ENCODE measurements at places on chromosomes 5 and 9.

DNA sequence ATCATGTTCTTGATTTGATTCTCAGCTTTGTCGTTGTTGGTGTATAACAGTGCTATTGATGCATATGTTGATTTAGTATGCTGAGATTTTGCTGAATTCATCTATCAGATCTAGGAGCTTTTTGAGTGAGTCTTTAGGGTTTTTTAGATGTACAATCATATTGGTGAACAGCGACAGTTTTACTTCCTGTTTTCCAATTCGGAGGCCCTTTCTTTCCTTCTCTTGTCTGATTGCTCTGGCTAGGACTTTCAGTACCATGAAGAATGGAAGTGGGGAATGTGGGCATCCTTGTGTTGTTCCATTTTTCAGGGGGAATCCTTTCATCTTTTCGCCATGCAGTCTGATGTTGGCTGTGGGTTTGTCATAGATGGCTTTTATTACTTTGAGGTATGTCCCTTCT, 100.4 kb downstream of the SGCD start:
- DNase-seq: no peak

GRCh38 chr5:134524826-134525682, at the start of gene JADE2:
Gene JADE2 (plus strand): TSS chr5:134525670. CDS start chr5:134535858, 10,188 bp downstream.
- DNase-seq: no peak

DNA sequence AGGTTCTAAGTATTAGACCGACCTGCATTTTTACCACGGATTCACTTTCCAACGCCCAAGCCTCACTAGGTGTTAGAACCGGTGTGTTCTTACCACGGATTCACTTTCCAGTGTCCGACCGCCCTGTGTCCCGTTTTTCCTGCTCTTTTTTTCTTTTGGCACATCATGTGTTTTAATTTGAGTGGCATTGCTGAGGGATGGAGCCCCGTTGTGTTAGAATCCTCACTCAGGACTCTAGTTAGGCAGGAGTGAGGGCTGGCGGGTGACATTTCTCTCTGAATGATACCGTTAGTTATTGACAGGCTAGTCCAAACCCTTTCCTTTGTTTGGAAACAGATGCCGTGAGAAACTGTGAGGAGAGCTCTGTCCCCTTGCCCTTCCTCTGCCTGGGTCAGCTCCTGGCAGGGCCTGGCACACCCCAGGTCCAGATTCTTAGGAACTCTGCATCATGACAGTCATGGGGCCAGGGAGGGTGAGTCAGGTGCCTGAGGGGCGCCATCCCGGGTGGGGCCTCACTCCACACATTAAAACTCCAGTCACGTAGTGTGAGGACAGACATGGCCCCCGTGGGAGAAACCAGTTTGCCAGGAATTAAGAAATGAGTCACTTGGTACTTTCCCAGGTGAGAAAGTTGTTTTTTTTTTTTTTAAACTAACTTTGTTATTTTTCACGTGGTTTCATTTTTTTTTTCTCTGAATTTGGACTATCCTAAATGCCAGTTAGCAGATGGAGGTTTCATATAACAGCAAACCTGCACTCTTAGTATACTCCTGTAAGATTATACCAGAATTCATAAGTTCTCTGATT, 15.8 kb downstream of the EXOC3 start:
- peak; percentile 70 for DNase-seq

DNA sequence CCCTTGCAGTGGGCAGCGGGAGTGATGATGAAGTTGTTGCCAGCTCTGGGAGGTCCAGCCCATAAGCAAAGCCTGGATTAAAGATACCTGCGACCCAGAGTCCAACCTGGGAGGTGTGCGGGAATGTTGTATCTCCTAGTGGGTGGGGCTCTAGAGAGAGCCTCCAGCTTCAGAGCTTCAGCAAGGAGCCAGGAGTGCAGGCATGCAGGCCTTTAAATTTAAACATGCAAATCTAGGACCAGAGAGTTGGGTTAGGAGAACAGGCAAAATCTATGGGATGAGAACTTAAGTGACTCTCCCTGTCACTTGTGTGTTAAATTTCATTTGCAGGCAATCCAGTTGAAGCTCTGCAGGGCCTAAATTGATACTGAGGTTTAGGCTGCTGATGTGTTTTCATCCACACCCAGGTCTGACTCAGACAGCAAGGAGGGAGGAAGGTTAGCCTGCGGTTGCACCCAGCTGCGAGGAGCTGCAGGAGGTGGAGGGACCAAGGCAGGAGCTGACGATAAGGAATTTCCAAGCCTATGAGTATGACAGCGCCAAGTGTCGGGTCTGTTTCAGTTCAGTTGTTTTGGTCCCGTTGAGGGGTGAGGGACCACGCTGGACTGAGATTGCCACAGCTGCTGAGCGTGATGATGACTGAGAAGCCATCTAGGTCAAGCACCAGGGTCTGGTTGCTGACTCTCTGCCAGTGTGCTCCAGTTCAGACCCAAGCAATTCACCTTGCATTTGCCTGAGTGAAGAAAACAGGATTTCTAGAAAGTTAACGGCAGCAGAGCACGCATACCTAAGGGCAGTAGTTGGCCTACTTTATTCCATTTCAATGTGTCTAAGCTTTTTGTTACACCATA, 243.0 kb downstream of the ICE1 start:
- DNase-seq: no peak

All from epithelial cell of proximal tubule (primary cell).